ENCODE measurements at places on chromosomes 12 and 14. TPM values are rescaled to one million over a fixed set of nuclear protein-coding genes. Genes with fewer than 3 reads are reported as not detected.

Gene ESPL1
- total RNA-seq: 3.4 TPM

Gene KRT7
- 0.37 TPM for total RNA-seq

Gene PPHLN1
- 33.6 TPM for total RNA-seq

Gene POTEM
- not detected for total RNA-seq

Gene TBK1
- 20.7 TPM for total RNA-seq

Gene CISTR
- not detected for total RNA-seq

Gene RIMBP2
- 0.17 TPM for total RNA-seq

Gene CCDC196
- total RNA-seq: not detected

Gene ANO2
- total RNA-seq: 0.25 TPM

Gene RILPL1
- total RNA-seq: 1.5 TPM

Gene NKX2-1
- not detected for total RNA-seq

Gene MIP
- 0.09 TPM for total RNA-seq

Gene KIF5A
- 0.42 TPM for total RNA-seq

Gene PLBD1
- 7.5 TPM for total RNA-seq

Gene EPYC
- total RNA-seq: not detected

Gene L2HGDH
- 9.0 TPM for total RNA-seq

Gene CSAD
- total RNA-seq: 4.4 TPM

Gene TPH2
- not detected for total RNA-seq

Gene CAPS2
- 1.4 TPM for total RNA-seq

Gene IRAK3
- total RNA-seq: 8.6 TPM

Gene MORN3
- 0.05 TPM for total RNA-seq

Gene NGB
- not detected for total RNA-seq

Gene ZDHHC22
- total RNA-seq: not detected

Gene SMOC1
- total RNA-seq: 21.9 TPM

Gene ASB2
- 0.50 TPM for total RNA-seq

Gene KDM5A
- total RNA-seq: 33.7 TPM

Gene BBS10
- 4.7 TPM for total RNA-seq

Gene MLXIP
- 10.6 TPM for total RNA-seq

Gene TMPO
- total RNA-seq: 74.7 TPM

All from liver (tissue), 10 donors.